Muscle of arm (tissue), 14 donors: ENCODE measurements at places on chromosomes 3 and 15.

GRCh38 chr15:31606931-31607497 is 280.4 kb downstream of the KLF13 start:
- DNase-seq, result no peak

- DNase-seq, result no peak
These were observed 10.9 kb downstream of the PAQR9 start for GRCh38 chr3:142952272-142953193.

DNA sequence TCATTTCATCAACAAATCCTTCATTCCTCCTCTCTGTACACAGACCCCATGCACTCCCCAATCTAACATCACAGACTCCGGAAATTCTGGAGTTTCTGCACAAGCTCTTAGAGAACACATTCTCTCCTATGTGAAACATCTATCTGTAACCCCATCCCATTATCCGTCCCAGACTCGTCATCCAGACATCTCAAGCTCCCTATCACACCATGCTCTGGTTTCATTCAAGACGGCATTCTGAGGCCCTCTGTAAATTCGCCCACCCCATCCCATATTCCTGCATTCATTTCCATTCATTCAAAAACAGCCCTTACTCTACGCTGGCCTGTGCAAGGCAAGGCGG is 575 bp downstream of the LEO1 start:
- no peak for DNase-seq

DNA sequence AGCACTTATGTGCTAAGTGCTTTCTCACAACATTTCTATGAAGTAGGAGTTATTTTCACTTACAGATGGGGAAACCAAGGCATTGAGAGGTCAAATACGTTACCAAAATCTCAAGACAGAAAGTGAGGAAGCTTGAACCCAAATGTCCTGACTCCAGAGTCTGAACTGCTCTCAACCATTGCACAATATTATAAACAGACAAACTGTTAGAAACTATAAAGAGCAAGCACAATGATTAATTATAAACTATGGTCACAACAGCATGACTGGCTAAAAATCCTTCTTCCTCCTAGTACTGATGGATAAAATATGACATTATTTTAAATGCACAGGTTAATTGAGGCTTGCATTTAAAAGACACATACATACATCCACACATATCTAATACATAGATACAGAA is 77.9 kb upstream of the ASB14 start:
- no peak for DNase-seq

GRCh38 chr3:126937973-126938372 is 44.9 kb upstream of the PLXNA1 start:
- DNase-seq, result no peak

DNA sequence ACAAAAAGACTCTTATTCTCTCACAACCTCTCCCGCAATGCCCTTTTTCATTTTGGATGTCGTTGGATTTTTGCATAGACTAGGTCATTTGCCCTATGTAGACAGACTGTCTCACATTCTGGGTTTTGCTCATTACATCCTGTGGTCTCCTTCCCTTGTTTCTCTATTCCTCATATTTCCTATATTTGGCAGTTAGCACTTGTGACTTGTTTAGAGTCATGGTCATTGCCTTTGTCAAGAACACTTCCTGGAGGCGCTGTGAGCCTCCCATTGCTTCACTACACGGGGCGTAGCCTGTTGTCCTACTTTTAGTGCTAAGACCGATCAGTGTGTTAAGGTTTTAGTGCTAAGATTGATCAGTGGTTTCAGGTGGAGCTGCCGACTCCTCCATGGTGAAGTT is 16.1 kb upstream of the TATDN2 start:
- no peak for DNase-seq

DNA sequence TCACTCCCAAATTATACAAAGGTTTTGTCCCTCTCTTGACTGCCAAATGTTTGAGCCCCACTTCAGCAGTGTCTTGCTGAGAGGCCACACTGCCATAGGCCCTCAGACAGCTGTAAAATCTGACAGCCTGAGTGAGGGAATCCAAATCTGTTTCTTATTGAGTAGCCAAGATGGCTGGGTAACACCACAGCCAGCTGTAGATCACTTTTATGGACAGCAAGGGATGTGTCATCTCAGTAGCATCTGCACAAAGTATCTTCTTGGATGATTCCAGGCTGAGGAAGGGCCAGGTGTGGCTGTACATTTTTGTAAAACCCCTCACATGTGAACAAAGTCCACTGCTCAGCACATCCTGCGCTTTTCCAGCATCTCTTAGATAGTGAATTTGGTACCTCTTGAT is 237.0 kb upstream of the LRTM1 start:
- DNase-seq, result no peak
